ENCODE measurements at places on chromosomes 6 and 20.
A peak's percentile ranks its signal among the peaks of the same experiment; 100 is the strongest.

DNA sequence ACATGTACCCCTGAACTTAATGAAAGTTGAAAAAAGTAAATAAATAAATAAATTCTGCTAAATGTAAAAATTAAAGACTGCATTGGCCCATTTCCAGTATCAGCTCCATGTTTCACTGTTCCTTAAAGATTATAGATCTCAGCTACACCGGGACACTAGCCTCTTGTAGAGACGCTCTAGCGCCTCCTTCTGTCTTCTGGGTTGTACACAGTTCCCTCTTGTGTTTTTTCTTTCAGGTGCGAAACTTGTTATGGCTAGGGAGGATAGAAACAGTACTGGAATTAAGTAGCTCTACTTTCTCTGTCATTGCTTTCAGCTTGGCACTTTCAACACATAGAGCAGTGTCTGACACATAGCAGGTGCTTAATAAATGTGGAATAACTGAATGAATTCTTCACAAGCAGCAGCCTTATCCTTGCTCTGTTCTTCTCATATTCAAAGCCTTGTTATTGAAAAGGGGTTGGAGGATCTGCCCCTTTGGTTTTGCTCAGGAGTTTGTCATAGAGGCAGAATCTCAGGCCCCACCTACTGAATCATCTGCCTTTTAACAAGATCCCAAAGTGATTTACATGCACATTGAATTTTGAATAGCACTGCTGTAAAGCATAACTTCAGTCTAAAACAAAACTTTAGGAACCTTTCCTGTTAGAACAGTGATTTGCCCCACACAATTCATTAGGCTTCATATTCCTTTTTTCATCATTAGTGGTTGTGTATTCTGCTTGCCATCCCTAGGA lies 92.3 kb downstream of the FIG4 start:
- DNase-seq = no peak

DNA sequence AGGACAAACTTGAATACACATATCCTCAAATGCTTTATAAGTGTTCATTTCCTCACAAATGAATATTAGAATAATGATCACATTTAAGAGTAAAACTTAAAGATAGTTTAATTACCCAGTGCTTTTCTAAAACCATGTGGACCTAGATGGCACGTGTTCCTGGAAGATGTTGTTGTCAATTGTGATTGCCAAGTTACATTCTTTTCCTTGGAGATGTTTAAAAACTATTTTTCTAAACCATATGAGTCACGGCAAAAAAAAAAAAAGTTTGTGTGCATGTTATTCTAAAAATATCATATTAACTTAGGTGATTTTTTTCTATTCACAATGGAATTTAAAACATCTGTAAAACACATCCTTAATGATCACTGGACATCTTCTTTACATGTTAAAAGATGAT lies 51.1 kb downstream of the RCAN2 start:
- no peak for DNase-seq

GRCh38 chr6:53130569-53131290 lies 17.9 kb downstream of the GCM1 start:
- no peak for DNase-seq

GRCh38 chr6:128889870-128890269 lies 6.9 kb downstream of the LAMA2 start:
- DNase-seq = no peak

GRCh38 chr20:45611054-45611453 lies 18.5 kb upstream of the WFDC10A start:
- DNase-seq = peak; percentile 91

DNA sequence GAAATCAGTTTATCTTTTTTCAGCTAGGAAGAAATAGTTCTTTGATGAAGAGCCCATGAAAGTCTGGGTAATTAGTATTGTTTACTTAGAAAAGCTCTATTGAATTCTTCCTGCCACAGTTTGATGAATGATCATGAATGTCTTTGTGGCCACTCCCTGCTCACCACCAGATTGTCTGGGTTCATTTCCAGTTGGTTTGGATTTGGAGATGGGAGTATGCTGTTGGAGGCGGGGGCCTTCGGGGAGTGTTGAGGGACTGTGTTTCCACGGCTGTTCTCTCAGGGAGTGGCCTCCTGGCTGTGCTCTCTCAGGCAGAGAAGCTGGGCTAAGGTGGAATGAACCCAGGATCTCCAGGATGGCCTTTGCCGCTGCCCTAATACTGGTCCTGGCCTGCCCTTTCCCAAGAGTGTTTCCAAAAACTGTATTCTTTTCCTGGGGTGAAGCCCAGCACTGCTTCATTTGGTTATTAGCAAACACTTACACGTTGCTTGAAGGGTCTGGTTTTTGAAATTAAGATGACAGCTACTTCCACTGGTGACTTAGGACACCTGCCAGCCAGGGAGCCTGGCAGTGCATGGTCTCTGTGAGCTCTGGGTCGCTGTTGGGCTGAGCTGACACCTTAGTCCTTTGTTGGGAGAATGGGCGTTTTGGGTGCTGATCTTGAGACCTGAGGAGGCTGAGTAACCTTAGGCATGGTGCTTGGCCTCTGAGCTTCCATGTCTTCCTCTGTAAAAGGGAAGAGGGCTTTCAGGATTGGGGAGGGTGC lies 23.2 kb downstream of the PRPF6 start:
- DNase-seq = peak; percentile 54

GRCh38 chr6:121309768-121310469 lies 24.4 kb downstream of the TBC1D32 start:
- no peak for DNase-seq

- DNase-seq = no peak
Measured at GRCh38 chr20:5039255-5039657, 37.9 kb upstream of the SLC23A2 start.

All from SW480 (cell line).